Fibroblast of the aortic adventitia (primary cell): ENCODE measurements at places on chromosomes 4 and X. TPM values are rescaled to one million over a fixed set of nuclear protein-coding genes. Genes with fewer than 3 reads are reported as not detected.

- peak; percentile 47 for DNase-seq
Observed at GRCh38 chr4:173802662-173803022, 272.6 kb upstream of the HAND2 start.

- no peak for DNase-seq
Observed at GRCh38 chrX:15600745-15601144, at the start of gene ACE2. Gene ACE2, minus strand, starts transcription at chrX:15600960. Its CDS starts 49 bp downstream, at chrX:15600911.

The RHOH gene
- not detected in 2 replicates for total RNA-seq

The SMARCA5 gene
- total RNA-seq: 47.4 and 53.6 TPM in 2 replicates

DNA sequence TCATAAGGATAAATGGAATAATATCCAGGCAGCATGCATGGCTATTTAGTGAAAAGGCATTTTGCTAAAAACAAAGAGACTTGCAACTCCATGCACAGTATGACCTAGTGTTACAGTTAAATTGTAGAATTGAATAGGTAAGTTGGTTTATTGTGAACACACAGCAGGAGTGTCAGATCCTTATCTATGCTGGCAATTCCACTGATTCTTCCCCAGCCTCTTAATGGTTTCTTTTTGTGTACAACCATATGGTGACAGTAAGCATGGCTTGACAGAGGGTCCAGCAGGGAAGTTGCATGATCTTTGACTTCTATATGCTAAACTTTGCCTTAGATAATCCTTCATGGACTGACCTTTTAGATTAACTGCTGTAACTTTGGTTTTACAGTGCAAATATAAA, 936.6 kb upstream of the EPHA5 start:
- no peak for DNase-seq

The IL2 gene
- total RNA-seq: not detected in 2 replicates

GRCh38 chr4:123361195-123361861, 35.3 kb upstream of the SPRY1 start:
- peak; percentile 93 for DNase-seq
